ENCODE measurements at places on chromosomes 6 and 20.

GRCh38 chr6:53686355-53686940, 20.9 kb upstream of the KLHL31 start:
- no peak for DNase-seq

- no peak for DNase-seq
Observed at GRCh38 chr6:159056003-159056402, 11.2 kb upstream of the TAGAP start.

- DNase-seq = no peak
Observed at GRCh38 chr6:19142275-19142674, 694.9 kb upstream of the ID4 start.

DNA sequence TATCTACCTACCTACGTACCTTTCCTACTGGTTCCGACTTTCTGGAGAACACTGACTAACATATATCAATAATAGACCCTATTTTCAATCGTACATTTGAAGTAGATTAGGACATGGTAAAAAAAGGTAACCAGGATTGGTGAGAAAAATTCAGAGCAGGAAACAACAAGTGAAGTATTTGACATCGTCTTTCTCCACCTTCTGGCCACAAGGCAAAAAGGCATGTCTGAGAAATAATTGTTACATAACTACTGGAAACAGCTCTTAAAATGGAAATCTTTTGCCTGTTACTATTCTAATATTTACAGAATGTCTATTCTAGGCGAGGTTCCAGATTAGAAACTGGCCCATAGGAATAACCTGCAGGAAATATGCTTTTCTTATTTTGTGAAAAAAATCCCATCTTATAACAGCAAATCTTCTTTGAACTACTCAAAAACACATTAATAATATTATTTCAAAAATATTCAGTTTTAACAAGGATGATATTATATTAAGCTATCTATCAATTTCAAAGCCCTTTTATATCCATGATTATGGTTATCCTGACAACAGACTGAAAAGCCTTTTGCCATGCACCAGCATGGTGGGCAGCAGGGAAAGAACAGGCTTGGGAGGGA, 80.8 kb downstream of the RCAN2 start:
- DNase-seq = no peak

DNA sequence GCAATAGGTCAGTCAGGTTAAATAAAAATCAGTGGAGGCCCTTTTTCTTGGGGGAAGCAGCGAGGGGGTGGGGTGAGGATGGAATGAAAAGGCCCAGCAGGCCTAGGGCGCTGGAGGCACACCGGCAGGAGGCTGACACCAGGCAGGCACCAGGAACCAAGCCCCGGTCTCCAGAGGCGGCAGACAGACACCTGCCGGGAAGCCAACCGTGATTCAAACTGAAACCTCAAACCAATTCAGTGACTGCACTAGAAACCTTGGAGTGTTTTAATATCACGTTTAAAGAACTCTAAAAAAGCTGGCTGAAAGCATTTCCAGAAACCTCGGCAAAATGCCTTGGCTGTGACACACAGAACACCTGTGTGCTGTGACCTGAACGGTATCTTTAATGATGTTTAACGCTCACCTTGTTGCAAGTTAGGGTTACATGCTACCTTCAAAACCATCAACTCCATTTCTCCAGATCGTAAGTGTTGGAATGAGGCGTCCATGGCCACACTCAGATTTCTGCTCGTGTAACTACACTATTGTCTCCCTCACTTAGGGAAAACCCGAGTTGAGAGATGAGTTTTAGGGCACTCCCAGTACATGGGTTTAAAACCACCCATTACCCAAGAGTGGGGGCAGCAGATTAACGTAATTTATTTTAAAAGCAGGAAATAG, 27.2 kb downstream of the DIDO1 start:
- DNase-seq = no peak
